ENCODE measurements at places on chromosomes 11 and 22.

DNA sequence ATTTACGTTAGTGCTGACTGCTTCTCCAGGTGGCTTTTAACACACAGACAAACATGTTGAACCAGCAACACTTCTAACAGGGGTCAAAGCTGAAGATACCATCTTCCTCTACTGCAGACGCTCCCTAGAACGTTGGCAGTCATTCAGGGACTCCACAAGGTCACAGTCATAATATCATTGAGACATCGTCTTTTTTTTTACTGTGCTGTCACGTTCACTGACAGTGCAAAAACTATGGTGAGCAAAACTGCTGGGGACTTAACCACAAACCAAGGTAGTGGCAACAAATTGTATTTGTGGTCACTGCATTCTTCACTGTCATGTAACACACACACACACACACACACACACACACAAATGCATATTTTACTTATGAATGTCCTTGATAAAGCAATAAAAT, 244.9 kb downstream of the CASP12 start:
- DNase-seq = no peak

DNA sequence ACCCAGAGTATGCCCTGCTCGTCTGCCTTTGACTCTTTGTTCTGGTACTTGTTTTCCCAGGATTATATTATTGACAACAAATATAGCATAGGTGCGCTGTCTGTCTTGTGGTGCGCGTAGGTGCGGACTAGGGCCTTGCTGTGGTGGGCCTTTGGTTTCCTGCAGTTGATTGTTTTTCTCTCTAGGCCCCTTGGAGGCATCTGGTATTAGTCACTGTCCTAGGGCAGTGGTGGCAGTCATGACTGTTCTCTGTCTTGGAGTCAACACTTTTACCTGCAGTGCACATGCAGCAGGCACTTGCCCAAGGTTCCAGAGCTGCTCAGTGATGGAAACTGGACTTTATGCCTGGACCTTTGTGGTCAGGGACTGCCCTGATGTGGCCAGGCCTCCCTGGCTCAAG, 18.6 kb downstream of the PPP6R2 start:
- DNase-seq = no peak

GRCh38 chr22:23097412-23098229, 27.3 kb downstream of the GNAZ start:
- DNase-seq = no peak

DNA sequence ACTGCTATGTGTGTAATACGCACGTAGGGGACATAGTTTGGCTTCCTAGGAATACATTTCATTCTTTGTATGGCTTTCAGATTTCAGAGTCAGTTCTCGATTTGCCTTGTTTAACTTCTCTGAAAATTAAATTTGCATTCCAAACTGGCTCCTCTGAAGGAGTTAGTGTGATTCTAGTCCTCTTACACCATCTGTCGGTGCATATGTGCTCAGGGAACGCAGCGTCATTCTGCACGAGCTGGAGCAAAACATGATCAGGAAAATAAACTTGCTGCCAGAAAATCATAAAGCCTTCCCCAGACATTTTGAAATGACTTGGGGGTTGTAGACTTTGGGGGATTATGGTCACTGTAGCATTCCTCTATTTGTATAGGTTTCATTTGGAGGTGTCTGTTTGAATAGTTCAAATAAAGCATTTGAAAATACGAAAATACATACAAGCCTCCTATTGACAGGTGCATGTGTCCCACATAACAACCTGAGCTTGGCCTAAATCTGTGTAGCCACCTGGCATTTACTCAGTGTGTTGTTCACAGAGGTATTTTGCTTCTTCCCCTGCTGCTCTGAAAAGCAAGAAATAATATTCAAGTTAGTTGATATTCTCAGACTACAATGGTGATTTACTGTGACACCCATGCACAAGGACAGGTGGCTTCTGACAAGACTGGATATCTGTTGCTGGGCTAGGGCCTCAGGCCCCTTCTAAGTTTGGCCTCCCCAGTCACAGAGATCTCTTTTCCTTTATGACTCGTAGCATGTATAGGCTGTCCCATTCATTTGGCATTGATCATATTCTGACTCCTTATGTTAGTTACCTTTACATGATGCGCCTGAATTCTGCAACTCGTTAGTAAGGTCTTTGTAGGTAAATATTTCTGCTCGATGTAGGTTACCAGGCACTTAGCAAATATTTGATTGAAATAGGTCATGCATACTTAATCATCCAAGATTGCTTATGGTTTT, 81.6 kb upstream of the SORL1-AS1 start:
- no peak for DNase-seq

DNA sequence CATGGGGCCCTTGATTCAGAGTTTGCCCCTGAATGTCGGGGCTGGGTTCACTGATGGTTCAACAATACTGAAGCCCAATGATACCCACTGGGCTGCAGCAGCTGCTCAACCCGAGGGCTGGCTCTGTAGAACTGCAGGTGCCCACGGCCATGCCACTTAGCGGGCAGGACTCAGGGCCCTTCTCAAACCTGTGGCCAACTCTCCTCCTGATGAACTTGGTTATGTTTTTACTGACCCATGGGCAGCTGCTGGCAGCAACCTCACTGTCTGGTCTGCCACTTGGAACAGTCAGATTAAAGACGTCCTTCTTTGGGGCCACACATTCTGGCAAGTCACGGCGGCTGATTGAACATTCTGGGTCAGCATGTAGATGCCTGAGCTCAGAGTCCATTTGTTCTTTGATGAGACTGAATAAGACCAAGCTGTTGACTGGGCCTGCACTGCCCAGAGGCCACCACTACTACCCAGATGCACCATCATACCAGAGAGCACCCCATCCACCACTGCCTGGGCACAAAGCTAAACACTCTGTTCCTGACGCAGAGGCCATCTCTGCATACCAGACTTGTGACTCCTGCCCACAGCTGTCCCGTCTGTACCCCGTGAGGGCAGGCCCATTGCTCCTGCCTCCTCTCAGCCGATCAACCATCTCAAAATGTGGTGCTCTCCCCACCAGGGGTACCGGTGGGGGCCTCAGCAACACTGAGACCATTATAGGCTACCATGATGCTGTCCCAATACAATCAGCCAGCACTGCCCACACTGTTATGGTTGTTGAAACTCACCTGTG, 67.8 kb downstream of the SHANK2 start:
- no peak for DNase-seq

DNA sequence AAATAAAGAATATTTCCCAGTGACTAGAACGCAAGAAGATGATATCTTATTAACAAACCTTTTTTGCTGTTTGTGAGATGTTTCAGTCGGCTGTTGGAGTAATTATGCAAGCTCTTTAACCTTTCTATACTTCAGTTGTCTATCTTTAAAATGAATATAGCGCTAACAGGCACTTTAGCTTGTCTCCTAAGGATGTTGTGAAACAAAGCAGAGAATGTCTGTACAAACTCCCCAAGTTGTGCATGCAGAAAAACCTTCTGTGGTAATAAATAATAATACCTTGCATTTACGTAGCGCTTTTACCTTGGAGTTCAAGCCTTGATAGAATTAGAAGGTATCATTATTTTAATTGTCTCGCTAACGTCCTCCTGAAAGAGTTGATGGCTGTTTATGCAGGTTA, 1.9 kb upstream of the KDM2A start:
- DNase-seq = no peak

GRCh38 chr22:20829491-20830134, 29.0 kb downstream of the PI4KA start:
- no peak for DNase-seq

DNA sequence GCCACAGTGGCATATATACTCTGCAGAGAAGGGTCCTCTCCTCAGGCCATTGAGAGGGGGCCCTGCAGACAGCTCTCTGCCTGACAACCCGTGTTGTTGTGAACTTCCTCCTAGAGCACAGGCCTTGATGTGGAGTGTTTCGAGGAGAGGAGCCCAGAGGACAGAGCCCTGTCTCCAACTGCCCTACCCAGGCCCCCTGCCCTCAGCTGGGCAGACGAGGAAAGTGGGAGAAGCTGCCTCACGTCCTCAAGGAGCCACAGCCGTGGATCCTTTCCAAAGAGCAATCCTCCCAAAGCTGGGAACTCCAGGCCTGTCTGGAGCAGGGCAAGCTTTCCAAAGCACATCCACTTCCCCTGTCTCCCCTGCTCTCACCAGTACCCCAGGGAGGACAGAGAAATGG, 10.7 kb downstream of the LMO1 start:
- DNase-seq = no peak

DNA sequence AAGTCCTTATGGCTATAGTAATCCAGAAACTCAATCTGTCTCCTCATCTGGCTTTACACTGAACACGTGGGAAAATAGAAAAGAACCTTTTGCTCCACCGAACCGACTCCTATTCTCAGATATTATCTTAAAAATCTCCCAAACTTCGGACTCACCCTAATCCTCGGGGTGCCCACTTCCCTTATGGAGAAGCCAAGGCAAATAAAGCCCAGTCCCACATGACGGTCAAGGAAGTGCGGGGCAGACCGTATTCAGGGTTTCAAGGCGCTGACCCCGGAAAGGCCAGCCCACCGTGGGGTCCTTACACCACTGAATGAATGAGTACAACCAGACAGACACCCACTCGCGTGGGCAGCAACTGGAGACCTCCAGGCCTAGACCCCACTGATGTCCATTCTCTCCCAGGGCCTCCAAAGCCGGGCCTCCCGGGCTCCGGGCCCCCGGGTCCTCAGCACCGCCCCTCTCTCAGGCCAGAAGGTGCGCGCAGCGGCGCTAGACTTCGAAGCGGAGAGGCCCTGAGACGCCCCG, 489 bp downstream of the NUP98 start:
- no peak for DNase-seq

- DNase-seq = no peak
Measured at GRCh38 chr11:42255906-42256305, 796.5 kb upstream of the LRRC4C start.

- no peak for DNase-seq
Measured at GRCh38 chr11:77156396-77157195, 28.6 kb downstream of the MYO7A start.

- no peak for DNase-seq
Measured at GRCh38 chr11:45384016-45384415, 97.9 kb upstream of the SYT13 start.

GRCh38 chr22:24482575-24482974, 12.6 kb upstream of the UPB1 start:
- no peak for DNase-seq

DNA sequence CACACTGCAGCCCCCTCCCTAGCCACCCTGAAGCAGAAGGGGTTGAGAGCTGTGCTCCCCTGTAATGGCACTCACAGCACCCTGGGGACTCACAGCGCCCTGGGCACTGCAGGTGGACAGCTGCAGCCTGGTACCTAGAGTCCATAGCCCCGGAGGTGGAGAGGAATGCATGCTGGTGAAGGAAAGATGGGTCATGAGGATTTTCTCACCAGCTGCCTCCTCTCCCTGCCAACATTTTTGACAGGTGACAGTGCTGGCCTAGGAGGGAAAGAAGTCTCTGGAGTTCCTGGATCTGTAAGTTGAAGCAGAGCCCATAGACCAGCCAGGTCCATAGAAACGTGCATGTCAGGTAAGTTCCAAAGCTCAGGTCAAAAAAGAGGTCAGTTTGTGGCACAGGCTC, 330.5 kb downstream of the TENM4 start:
- no peak for DNase-seq

DNA sequence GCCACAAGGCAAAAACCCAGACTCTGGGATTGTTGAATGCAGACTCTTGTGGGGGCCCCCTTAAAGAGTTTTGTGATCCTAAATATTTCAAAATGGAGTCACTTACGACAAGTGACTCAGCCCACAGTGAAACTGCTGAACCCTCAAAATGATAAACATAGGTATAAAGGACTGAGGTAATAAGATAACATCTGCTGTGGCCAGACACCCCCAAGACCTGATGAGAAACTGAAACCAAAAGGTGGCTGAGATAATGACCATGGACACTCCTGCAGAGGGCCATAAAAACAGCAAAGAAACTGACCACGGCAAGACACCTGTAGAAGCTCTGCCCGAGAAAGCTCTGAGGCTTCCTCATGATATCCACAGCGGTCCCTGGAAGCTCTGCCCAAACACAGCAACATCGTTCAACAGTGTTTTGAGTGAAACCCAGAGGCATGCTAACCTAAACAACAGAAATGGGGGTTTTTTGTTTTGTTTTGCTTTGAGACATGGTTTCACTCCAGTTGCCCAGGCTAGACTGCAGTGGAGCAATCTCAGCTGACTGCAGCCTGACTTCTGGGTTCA, 1.6 kb upstream of the PLAAT4 start:
- no peak for DNase-seq

GRCh38 chr11:103661185-103661584, 375.3 kb upstream of the DDI1 start:
- no peak for DNase-seq

- no peak for DNase-seq
Measured at GRCh38 chr11:6505577-6506240, 8.6 kb downstream of the DNHD1 start.

DNA sequence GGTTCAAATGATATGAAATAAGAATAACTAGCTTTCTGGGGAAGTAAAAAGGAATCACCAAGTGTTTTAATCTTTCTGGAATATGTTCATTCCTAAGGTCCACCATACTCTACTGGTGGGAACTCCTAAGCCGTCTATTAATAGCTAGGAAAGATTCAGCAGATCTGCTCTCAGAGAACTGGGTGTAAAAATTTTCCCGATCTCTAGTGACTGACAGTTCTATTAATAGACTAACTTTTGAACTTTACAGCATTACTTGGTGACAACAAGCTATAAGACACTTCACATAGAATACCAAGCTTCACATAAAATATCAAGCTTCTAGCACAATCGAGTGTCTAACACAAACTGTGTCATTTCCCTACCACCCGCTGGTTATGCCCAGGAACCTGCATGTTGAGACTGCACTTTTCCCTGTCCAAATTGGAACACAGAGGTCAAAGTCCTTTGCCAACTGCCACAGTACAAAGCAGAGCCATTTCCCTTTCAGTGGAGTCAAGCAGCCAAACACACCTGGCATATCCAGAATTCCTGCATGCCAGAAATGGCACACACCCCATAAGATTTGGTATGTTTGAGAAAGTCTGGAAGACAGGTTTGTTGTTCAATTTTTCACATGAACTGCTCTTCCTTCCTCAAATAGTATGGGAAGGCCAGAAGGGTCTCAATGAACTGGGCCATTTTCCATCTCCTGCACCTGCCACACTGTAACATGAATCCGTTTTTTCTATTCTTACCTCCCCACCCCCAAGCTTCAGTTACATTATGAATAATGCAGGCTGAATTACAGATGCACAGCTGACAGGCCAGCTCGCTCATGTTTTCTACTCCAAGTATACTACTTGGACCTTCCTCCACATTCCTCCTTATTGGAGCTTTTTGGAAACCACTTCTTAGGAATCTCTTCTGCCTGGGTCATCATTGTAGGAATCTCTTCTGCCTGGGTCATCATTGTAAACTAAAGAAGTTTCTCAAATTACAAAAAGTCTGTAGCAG, 3.7 kb downstream of the OSBP start:
- no peak for DNase-seq

DNA sequence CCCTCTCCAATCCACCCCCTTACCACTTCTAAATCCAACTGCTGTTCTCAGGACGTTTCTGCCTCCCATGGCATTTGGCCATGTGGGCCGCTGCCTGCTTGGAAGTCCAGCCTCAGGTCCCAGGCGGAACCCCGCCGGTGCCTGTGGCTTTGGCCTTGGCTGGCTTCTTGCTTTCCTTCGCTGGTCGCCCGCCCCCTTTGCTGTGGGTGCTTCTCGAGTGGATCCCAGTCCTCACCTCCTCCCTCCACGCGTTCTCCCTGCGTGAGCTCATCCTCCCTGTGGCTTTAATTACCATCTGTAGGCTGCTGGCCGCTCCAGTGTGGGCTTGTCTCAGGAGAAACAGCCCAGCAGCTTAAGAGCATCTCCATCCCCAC, 111.7 kb downstream of the NECTIN1 start:
- no peak for DNase-seq

- peak; percentile 32 for DNase-seq
Measured at GRCh38 chr11:73350908-73351636, 25.1 kb upstream of the RELT start.
